ENCODE measurements at places on chromosomes 4 and X. TPM values are rescaled to one million over a fixed set of nuclear protein-coding genes. Genes with fewer than 3 reads are reported as not detected.

GLRA2 gene
- total RNA-seq = 1.5 TPM

FOXR2 gene
- not detected for total RNA-seq

- no peak for DNase-seq
Measured at GRCh38 chr4:123843137-123843536, 446.5 kb downstream of the SPRY1 start.

DNA sequence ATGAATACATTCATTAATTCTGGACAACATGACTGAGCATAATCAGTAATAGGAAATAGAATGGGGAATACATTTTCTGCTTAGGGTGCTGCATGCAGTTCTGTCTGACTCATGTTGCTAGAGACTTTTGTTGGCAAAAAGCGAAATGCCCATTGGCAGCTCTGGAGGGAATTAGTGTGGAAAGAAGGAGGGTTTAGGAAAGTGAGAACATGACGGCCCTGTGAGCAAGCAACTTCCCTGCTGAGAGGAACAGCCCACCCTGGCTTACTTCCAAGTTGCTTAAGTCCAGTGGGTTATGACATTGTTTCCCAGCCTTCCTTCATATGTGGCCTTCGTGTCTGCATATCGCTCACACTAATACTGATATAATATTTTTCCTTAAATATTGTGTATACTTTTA is 13.8 kb downstream of the MAD2L1 start:
- peak; percentile 26 for DNase-seq

DNA sequence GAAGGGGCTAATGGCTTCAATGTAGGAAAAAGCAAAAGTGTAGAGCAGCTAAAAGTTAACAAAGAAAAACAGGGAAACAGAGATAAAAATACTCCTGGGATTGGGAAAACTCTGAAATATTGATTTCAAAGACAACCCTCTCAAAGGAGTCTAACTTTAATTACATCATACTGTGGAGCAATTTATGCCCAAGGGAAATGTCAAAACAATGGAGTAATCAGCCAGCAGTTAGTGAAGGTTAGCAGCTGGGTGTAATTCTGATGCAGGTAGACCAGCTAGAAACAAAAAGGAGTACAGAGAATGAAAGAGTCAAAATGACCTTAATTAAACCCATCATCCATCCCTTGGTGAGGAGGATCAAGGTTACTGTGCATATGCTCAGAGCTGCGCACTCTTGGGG is 169.0 kb downstream of the ADAM29 start:
- DNase-seq = no peak

DNA sequence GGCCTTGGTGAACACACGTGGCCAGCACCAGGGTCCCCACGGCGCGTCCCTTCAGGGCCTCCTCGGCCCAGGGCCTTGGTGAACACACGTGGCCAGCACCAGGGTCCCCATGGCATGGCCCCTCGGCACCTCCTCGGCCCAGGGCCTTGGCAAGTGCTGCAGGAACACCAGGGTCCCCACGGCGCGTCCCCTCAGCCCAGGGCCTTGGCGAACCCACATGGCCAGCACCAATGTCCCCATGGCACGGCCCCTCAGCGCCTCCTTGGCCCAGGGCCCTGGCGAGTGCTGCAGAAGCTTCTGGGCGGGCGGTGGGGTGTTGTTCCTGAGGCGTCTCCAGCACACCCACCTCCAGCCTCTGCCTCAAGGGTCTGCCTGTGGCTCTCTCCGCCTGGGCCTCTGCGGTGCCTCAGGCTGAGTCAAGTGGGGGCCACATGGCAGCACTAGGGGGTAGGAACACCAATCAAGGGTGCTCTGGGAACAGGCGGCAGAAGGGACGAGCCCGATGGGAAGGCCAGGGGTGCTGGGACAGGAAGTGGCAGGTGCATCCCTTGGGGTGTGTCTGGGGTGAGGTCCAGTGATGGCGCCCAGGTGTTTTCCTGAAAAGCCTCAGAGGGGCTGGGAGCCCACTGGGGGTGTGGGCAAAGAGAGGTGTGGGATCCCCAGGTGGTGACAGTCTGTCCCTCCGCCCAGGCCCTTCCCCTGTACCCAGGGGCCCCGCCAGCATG is 41.8 kb upstream of the CPLX1 start:
- DNase-seq = no peak

All from mucosa of descending colon (tissue), 3 donors.